Smooth muscle cell of the brain vasculature (primary cell): ENCODE measurements at places on chromosomes 7 and 10.

GRCh38 chr7:150851492-150852370 is 586 bp upstream of the AOC1 start:
- no peak for DNase-seq

GRCh38 chr7:149500201-149500600 is 2.6 kb upstream of the ZNF746 start:
- DNase-seq: no peak

DNA sequence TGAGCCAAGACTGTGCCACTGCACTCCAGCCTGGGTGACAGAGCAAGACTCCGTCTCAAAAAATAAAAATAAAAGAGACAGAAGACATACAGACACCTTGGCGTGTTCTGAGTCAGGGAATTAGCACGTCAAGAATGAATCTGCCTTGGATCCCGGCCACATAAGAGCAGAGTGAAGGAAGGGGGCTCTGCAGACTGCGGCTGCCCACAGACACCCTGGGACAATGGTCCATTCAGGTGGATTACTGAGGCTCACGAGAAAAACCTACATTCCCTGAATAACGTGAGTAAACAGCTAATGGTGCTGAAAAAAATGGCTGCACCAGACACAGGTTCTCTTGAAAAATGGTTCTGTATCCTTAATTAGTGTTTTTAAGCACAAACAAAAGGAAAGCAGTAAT is 100.1 kb upstream of the FGFR2 start:
- DNase-seq: no peak

GRCh38 chr10:121886997-121887622 is 40.7 kb downstream of the ATE1 start:
- DNase-seq: peak; percentile 39

DNA sequence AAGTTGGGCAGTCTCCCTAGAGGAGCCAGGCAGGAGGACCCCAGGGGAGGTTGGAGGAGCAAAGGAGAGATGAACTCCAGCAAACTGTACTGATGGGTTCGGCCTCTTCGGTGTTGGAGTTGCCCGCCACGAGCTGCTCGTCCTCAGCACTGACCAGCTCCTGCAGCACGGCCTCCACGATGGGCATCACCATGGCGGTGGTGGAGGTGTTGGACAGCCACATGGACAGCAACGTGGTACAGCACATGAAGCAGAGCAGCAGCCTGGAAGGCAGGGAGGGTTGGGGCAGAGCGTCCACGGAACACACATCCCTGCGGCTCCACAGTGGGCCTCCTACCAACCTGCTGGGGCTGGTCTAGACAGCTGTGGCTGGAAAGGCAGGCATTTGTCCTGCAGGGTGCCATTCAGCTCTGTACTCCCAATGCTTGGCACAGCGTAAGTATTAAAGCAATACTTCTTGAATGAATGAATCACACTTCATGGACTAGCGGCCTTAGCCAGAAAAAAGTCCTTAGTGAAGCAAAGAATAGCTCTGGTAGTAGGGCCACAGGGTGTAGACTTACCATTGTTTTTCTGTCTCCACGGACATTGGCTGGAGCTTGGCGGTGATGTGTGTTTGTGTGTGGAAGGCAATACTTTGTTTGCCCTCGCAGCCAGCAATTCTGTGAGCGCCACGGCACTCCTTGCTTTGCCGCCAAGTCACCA is 21.8 kb downstream of the SLC13A4 start:
- DNase-seq: no peak

DNA sequence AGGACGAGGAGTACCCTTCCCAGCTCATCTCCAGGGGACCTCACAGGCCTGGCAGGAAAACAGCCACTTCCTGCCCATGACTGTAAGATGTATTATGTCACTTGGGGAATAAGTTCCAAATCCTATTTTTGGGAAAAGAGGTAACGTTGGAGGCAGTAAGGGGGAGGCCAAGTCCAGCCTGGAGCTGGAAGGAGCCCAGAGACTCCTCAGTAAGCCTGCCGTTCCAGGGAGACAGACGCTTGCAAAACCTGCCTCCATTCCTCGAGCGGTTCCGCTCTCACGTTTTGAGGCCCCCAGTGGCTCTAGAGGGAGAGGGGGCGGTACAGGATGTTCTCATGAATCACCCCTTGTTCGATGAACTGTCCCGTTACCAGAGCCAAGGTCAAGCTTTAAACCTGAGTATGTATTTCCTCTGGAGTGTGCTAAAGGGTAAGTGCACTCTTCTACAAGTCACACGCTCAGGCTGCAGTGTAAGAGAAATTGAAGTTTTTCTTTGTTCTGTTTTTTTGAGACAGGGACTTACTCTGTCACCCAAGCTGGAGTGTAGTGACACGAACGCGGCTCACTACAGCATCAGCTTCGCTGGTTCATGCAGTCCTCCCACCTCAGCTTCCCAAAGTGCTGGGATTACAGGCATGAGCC is 45.5 kb upstream of the CYTH3 start:
- DNase-seq: peak; percentile 52

GRCh38 chr7:18529239-18529638 is 33.7 kb downstream of the HDAC9 start:
- DNase-seq: no peak

DNA sequence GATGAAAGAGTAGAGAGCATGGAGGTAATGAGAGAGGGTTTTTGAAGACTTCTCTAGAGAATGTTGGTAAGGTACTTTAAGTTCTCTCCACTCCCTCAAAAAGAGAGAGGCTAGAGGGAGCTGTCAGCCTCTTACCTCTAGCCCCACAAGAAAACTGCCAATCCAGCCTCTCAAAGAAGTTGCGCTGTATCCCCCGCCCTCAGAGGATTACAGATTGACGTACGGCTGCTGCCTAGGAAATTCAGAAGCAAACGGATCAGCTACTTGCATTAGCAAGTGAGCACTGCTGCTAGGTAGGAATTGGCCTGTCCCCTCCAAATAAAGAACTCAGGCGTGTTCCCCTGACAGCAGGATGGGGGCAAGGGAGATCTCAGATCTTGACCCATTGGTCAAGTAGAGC is 34.2 kb downstream of the TYW1B start:
- no peak for DNase-seq

DNA sequence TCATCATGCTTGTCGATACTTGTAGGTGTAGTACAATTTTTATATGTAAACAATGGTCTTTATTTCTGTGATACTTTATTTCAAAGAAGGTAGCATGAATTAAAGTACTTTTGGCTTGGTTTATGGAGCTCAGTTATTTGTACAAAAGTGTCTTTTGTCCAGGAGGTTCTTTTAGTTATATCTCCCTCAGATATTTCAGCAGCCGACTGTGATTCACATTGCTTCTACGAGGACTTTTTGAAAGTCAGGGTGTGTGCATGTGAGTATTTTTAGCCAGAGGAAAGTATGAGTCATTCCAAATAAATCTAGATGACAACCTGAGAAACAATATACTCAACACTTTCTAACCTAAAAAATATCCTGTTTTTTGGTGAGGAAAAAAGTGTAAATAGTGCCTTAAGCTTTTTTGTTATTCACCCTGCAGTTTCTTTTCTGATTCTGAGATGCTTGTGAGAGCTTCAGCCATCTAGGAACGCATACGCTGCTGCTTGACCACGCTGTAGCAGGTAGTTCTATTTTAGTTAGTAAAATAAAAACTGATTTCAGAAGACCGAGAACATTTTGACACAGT is 595 bp upstream of the SUN1 start:
- DNase-seq: no peak

DNA sequence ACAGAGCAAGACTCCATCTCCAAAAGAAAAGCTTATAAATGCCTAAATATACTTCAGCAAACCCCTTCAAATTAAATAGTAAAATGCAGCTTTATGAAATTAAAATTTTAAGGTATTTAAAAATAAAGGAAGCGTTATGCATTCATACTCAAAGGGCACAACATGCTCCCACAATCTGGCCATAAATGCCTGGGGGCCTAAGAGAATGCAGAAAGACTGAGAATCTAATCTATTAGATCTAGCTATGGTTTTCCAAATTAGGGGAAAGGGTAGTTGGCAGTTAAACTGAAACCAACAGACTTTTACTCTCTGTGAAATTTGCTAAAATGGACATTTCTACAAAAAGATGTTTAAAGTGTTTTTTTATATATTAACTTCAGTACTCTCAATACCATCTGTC is 40.6 kb downstream of the SORBS1 start:
- DNase-seq: no peak

DNA sequence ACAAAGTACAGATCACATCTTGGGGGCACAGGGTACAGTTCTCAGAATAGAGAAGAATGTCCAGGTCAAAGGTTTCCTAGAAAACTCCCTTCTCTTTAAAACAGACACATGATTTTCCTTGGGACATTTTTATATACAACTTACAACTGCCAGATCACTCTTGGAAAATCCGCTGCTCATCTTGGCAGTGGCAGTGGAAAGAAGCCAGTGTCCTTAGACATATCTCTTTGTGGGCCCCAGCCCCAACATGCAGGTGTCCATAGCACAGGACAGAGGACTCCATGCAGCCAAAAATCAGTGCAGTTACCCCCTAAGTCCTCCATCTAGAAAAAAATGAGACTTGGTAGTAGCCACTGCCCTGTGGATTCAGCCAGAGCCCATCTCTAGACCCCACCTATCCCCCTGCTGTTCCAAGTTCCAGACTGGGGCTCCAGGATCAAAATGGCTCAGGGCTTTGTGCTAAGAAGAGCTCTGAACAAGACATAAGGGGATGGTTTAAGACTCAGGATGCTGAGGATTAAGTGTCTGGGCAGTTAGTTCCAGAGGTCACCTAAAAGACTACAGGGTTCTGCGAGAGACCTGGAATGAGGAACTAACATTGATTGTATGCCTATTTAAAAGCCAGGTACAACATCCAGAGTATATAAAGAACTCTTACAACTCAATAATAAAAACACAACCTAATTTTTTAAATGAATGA is 34.4 kb downstream of the HIPK2 start:
- DNase-seq: no peak

GRCh38 chr7:150481186-150481920 is 30.9 kb downstream of the GIMAP8 start:
- no peak for DNase-seq

DNA sequence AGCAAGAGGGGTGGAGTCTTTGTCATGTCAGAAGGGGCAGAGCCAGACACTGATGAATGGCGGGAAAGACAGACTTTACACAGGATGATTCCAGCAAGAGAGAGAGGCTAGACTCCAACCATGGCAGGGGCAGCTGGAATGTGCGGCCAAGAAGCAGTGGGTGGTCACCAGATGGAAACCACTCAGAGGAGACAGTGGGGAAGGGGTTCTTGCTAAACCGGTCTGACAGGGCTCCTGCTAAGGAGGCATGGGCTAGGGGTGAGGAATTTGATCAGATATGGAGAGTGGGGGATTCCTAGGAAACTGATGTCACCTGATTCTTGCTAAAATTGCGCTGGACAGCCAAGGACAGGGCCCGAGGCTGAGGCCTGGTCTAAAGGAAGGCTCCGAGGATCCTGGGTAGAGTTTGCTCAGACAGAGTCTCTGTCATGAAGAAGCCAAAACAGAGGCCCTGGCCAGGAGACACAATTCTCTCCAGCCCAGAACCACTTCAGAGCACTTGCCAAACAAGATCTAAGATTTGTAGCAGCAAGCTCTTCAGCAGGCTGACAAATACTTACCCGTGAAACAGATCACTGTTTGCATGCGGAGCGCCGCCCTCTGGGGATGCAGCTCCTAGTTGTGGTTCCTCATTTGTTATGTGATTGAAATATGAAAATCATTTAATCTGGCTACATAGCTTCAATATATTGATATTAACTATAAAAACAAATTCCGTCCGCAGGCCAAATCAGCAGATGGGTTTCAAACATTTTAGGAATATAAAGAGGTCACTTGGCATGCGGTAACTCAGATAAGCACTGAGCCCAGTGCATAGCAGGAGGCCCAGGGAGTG is 377.0 kb downstream of the TCERG1L start:
- DNase-seq: no peak

DNA sequence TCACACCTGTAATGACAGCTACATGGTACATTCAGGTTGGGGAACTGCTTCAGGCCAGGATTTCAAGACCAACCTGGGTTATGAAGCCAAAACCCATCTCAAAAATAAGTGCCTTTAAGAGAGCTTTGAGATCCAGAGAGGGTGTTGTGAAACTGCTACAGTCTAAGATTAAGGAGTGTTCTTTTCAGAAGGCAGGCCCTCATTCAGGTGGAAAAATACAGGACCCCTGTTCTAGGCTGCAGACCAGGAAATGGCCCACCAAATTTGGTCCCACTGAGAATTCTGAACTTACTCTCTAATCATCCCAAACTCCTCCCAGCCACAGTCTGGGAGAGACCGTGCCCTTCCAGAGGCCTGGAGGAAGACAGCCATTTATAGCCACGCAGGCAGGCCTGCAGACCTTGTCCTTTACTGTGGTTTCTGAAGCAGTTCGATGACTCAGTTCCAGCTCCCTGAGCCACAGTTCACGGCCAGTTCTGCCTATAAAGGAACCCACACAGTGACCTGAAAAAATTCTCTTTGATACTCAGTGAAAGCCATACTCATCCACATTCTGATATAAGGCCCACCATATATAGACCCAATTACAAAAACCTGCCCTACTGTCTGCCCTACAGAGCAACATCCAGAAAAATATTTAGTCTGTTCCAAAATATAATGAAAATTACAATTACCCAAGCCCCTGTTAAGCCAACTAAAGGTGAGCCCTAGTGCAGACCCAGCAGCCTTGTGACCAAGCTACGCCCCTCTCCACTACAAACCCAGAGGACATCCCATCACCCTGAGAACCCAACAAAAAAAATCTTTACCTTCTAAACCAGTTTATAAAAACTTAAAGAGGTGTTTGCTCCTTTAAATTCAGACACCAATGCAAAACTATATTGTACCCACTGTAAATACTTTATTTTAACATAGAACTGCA is 21.2 kb downstream of the ZNF680 start:
- no peak for DNase-seq

GRCh38 chr7:3466261-3466660 is 165.2 kb downstream of the SDK1 start:
- no peak for DNase-seq

DNA sequence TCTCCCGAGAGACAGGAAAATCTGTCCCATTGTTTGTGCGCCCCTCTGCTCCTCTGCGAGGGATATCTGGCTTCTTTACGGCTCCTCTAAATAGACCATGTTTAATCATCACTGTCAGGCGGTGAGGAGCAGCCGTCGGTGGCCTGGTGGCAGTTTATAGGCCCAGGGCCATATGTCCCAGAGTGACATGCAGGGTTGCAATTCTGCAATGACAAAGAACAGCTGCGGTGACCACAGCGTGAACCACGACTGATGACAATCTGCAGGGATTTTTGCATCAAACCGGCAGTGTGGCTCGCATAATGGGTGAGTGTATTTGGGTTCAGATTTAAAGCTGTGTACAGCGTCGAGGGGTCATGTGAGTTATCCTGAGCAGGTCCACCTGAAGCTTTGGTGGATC is 41.5 kb downstream of the GATA3 start:
- no peak for DNase-seq

- no peak for DNase-seq
Measured at GRCh38 chr7:122546496-122546895, 152.4 kb downstream of the RNF133 start.

- DNase-seq: no peak
Measured at GRCh38 chr7:141590666-141591065, 39.5 kb downstream of the AGK start.

DNA sequence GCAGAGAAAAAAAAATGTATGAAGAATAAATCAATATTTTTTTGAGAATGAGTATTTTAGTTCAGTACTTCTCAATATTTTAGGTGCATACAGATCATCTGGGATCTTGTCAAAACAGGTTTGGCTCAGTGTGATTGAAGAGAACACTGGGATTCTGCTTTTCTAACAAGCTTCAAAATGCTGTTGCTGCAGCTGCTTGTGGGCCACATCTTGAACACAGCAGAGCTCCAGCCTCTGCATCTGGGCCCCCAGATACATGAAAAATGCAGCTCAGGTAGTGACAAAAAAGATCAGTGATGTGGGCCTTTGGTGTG is 1177.1 kb upstream of the C7orf33 start:
- DNase-seq: no peak
